ENCODE measurements at places on chromosomes 12 and 14.

- DNase-seq: no peak
Measured at GRCh38 chr14:104451474-104451873, 128.1 kb upstream of the C14orf180 start.

- DNase-seq: no peak
Measured at GRCh38 chr12:6582196-6582595, 14.1 kb upstream of the NOP2 start.

DNA sequence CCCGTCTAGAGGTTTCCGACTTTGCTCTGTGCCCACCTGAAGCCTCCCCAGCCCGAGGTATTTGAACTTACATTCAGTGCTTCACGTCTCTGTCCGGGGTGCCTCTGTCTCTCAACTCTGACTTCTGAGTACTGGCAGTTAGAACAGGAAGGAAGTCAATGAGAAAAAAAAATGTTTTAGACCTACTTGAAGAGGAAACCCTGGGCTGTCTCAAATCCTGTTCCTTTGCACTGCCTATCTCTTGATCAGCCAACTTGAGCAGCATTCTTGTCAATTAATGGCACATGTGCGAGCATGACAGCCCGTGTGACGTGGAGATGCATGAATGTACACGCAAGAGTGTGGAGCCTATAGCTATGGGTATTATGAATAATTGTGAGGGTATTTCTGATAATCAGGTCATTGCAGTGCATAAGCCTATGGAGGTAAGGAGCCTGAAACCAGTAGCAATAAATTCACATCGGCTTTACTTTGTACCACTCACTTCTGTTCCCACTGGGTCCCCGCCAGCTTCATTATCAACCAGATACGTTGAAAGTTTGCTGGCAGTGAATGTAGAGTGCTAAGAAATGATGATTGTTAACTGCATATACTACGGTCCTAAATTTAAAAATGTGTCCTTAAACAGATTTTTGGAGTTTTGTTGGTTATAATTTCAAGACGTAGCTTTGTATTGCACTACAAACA, at the start of gene ARHGDIB:
Gene ARHGDIB, minus strand, starts transcription at position 136 of the 687 bp plus-strand sequence. CDS start 10,889 bp downstream, outside the sequence.
- DNase-seq: no peak

DNA sequence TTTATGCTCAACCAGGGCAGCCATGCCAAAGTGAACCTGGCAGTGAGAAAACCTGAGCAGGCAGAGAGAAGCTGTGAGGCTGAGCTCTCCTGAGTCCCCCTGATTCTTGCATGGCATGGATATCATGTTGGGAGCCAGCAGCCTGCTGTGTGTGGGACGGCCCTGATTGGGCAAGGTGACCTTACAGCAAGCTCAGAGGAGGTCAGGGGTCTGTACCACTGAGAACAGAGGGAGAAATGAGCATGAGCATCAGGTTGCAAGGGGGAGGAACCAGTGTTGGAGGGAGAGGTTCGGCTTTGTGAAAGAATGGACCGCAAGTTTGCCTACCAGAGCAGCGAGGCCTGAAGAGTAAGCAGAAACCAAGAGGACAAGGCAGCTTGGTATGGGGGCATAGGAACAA, 59.1 kb upstream of the PTGR2 start:
- DNase-seq: no peak

DNA sequence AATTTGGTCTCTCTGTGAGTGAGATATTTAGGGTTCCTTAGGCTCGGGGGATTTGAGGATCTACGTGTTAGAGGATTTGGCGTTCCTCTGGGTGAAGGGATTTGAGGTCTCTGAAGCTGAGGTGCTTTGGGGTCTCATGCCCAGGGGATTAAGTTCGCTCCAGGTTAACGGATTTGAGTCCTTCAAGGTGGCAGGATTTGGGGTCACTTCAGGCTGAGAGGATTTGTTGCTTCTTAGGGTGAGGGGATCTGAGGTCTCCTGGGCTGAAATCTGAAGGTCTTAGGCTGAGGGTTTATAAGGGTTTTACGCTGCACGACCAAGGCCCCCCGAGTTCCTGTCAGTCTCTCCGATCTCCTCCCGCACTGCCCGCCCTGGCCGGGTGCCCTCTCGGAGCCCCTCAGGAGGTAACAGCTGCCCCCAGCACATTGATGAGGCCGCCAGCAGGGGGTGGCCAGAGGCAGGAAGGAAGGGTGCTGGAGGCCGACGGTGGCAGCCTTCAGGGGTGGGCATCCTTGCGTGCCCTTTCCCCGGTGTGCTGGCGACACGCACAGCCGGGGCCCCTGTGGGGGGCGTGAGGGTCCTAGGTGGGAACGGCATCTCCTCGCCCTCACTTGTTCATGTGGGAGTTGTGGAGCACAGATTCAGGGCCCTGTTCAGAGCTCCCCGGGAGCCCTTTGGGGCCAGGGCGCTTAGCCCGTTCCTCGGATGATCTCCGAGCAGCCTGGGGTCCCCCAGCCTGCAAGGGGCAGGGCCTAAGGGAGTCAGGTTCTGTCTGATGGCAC, 14.3 kb downstream of the CEP170B start:
- DNase-seq: no peak

- DNase-seq: no peak
Measured at GRCh38 chr14:67955261-67955660, 135.7 kb downstream of the RAD51B start.

GRCh38 chr14:76810953-76811400, 1.7 kb downstream of the ANGEL1 start:
- DNase-seq: no peak

DNA sequence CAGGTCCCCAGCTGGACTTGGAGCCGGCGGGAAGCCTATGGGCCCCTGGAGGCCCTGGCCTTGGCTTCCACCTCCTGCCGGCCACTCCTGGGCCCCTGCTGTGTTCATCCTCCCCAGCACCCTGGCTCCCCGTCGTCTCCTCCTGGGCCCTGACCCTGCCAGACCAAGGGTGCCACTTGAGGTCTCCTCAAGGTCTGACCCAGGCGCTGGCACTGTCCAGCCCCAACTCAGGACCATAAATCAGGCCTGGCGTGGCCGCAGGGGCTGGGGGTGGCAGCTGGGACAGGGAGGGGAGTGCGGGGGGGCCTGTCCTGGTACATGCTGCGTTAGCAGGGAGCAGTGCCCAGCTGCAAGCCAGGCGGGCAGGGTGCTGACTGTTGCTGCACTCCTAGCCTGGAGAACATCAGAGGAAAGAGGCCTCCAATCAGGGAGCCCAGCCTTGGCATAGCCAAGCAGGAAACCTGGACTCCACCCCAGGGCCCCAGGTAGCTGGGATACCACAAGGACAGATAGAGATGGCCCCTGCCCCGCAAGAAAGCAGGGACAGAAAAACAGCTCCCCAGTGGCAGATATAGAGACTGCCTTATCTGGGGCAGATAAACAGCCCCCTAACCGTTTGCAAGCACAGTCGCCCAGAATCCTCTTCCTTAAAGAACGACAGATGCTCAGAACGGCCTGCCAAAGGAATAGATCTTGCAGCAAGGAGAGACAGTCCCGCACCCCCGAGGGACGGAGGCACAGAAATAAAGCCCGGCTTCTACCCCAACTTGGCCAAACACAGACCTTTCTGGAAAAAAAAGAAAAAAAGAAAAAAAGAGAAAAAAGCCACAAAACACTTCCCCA, 6.5 kb upstream of the ATG101 start:
- no peak for DNase-seq

GRCh38 chr14:102927878-102928411, 5.5 kb downstream of the AMN start:
- DNase-seq: no peak

DNA sequence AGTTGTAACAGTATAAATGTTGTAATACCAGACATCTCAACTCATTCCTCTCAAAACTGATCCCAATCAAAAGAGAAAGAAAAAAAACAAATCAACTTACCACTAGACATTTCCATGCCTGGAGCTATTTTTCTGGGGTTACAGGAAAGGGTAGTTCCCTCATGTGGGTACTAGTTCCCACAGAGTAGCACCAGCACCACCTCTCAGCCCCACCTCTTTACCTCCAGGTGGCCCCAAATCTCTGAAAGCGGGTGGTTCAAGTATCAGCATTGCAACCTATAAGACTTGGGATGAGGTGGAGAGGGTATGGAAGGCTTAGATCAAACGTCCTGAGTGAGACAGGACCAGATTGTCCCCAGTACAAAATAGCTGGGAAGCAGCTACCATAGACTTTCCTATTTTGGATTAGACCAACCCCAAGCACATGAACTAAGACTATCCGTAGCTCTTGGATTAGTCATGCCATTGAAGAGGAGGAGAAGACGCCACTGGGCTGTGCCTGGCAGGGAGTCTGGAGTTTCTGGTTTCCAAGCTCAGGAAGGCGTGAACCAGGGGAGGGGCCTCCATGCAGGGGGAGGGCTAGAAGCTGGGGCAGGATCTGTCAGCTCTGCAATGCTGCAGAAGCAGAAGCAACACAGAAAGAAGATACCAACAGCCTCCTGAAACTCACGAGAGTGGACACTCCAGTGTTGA, at the start of gene SLC39A2:
Gene SLC39A2, plus strand, starts transcription at position 620 of the 693 bp plus-strand sequence. CDS start 154 bp downstream, outside the sequence.
- DNase-seq: no peak

DNA sequence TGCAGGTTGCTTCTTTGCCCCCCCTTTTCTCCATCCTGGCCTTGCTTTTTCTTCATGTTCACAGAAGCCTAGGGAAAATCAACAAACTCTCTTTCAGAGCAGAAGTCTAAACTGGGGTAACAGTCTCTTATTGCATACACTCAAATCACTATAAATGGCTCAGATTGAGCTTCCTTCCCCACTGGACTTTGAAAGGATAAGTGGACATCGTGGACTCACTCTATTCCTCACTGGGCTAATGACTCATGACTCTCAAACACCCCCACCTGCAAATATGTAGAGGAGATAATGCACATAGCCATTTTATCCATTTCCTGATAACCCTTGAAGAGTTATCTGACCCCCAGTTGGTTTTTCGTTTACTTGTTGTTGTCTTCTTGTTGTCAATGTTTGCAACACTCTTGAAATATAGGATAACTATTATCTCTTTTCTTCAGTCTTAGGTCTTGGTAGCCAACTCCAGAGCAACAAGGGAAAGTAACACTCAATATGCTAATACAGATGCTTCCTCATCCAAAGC, 221.3 kb downstream of the PIK3C2G start:
- DNase-seq: no peak

DNA sequence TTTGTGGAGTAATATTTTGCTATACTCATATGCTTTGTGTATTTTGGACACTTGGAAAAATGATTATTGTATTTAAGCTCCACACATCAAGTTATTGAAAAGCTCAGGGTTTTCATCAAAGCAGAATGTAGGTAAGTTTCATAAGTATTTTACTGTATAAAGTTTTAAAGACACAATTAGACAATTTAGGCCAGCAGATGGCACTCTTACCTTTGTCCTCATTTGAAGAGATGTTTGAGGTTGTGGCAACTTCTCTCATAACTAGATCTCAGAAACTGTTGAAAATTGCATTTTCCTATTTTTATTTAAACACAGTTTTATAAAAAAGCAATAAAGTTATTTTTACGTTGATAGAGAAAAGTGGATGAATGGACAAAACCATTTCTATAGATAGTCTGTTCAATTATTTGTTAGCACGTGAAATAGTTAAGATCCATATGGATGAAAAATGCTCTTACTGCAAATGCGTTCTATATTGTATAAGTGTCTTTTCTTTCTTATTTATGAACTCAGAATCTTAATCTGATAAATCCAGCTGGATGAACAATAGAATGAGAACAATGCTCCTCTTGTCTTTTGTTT, 300.0 kb downstream of the AEBP2 start:
- DNase-seq: peak; percentile 19

Measured in NCI-H187 (cell line).